Hepatocyte (in vitro differentiated cells): ENCODE measurements at places on chromosomes 4 and X. TPM values are rescaled to one million over a fixed set of nuclear protein-coding genes. Genes with fewer than 3 reads are reported as not detected.

The CFAP299 gene
- not detected in 2 replicates for polyA plus RNA-seq

The P2RY4 gene
- 2.0 TPM in 2 replicates for polyA plus RNA-seq

The TBX22 gene
- polyA plus RNA-seq, result 0.26 TPM in 1 of 2 replicates, not detected in the other

The MAGEC3 gene
- 0.40 TPM in 1 of 2 replicates, not detected in the other for polyA plus RNA-seq

The PSAPL1 gene
- 4.4 and 5.2 TPM in 2 replicates for polyA plus RNA-seq

The HSFX3 gene
- polyA plus RNA-seq, result not detected in 2 replicates

The C4orf50 gene
- not detected in 2 replicates for polyA plus RNA-seq

The GIMD1 gene
- polyA plus RNA-seq, result not detected in 2 replicates

The BMX gene
- not detected in 2 replicates for polyA plus RNA-seq

The PRRG3 gene
- polyA plus RNA-seq, result 0.22 and 0.36 TPM in 2 replicates

The GPR82 gene
- polyA plus RNA-seq, result 0.34 and 0.69 TPM in 2 replicates
